ENCODE measurements at places on chromosomes 4 and X. TPM values are rescaled to one million over a fixed set of nuclear protein-coding genes. Genes with fewer than 3 reads are reported as not detected.

Gene PABPC1L2A
- total RNA-seq, result not detected

DNA sequence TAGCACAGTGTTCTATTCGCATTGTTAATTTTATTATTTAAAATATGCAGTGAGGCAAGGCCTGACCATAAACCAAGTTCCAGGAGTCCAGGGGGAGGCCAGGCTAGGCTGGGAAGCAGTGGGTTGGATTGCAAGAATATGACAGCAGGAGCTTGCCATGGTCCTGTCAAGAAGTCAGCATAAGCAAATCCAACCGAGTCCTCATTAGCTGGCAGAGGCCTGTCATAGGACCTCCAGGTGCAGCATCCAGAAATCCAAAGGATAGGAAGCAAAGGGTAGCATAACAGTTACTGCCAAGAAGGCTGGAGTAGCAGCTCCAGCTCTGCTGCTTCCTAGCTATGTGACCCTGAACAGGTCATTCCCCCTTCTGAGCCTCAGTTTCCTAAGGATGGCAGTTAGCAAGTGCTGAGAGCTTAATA, 13.4 kb downstream of the PJA1 start:
- no peak for DNase-seq

- DNase-seq, result no peak
Observed at GRCh38 chr4:101127176-101127790, 220.0 kb downstream of the PPP3CA start.

DNA sequence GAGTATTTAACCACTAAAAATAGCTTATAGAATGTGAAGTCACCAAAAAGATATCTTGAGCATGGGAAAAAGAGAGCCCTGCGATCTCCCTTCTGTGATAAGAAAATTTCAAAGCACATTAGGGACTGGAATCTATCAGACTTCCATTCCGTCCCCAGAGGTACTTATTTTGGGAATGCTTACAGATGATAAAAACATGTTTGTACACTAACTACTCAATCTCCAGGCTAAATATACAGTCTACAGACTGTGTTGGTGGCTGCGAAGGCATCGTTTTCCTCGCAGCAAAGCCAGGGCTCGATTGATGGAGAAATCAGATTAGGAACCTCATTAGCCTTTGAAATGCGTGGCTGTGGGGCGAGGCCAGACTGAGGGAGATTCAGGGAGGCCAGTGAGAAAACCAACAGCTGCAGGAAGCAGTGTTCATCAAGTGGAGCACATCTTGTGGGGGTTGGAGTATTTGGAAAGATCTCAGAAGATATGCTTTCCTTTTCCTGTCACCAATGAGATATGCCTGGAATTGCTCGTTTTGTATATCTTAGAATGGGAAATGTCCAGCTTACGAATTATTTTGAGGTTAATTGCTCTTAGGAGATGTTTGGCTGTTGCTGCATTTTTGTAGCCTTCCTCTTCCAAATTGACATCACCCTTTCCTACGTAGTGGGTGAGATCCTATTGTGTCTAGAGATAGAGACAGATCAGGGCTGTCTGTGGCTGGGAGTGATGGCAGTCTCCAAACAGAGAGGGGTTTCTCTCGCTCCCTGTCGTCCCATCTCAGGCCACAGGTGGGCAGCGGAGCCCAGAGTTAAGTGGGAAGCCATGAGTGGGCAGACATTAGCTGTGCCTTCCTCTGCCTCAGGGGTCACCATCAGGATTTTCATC, 224.9 kb upstream of the FAT1 start:
- DNase-seq, result peak; percentile 29

DNA sequence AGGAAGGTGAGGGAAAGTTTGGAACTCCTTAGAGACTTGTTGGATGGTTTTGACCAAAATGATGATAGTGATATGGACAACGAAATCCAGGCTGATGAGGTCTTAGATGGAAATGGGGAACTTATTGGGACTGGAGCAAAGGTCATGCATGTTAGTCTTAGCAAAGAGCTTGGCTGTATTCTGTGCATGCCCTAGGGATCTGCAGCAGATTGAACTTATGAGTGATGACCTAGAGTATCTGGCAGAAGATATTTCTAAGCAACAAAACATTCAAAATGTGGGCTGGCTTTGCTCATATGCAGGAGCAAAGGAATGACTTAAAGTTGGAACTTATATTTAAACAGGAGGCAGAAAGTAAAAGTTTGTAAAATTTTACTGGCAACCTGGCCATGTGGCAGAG, 489.3 kb upstream of the DIPK2B start:
- DNase-seq, result no peak

DNA sequence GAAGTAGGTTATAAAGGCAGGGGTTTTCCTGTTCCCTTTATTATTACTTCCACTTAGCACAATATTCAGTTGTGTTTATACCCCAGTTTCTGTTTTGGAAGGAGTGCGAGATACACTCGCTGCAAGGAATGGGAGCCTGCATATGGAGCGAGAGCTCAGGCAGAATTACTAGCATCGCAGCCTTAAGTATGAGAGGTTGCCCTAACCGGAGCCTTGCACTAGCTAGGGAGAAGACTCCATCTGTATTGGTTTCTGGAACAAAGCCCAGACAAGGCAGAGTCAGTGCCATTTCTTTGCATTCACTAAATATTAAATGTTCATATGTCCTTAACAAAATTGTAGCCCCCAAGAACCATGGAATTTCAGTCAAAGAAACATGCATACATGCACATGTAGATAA, 6.2 kb upstream of the DCTD start:
- peak; percentile 28 for DNase-seq

GRCh38 chrX:139106069-139106468, 394.6 kb upstream of the FGF13 start:
- peak; percentile 78 for DNase-seq

Gene NUP62CL
- not detected for total RNA-seq

GRCh38 chr4:44984083-44984482, 257.7 kb upstream of the GNPDA2 start:
- no peak for DNase-seq

Gene TMEM150C
- 0.22 TPM for total RNA-seq

GRCh38 chr4:6619116-6619465, 21.4 kb upstream of the MRFAP1 start:
- DNase-seq, result no peak

Gene CLIC2
- not detected for total RNA-seq
